Cerebellar nuclear complex (tissue), 1 donor: ENCODE measurements at places on chromosomes 16 and 17.

DNA sequence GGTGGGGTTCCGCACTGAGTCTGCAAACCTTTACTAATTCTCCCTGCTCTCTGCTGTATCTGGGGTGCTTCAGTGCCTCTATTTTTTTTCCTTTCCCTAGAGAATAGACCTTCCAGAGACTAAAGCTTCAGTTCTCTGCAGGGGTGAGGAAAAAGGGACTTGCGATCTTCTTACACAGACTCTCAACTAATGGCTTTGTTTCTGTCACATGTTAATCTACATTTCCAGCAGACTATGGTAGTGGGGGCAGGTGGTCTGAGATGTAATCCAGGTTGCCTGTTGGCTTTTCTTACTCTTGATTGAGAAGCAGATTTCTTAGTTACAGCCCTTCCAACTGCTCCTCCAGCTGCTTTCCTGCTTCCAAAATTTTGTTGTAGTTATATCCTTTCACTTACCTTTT lies 229.0 kb upstream of the NLRP1 start:
- no peak for DNase-seq

DNA sequence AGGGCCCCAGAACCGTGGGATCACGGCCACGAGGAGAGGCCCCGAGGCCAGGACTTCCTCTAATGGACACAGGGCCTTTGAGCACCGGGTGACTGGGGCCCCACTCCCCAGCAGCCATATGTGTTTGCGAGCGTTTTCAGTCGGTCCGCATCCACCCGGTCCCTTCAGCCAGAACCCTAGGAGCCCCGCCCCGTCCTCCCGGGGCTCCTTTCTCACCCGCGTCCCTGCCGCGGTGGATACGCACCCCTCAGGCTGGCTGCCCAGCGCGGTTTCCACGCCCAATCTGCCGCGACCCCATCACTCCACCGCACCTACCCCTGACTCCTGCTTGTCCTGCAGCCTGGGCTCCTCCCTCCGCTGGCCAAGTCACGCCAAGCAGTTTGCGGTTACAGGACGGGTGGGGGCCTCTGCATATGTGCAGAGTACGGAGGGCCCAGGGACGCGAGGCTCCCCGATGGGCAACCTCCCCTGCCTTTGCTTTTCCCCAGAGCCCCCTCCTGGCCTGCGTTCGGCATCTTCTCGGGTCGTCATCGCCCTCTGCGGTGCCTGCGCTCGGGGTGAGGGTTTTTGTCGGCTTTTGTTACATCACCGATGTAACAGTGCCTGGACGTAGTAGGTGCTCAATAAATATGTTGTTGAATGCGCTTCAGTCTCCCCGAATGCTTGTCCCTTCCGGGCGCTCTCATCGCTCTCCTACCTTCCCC lies 1.0 kb upstream of the TTYH2 start:
- DNase-seq, result no peak

- no peak for DNase-seq
Measured at GRCh38 chr16:67883146-67883871, 1.4 kb upstream of the NRN1L start.

- no peak for DNase-seq
Measured at GRCh38 chr17:50128441-50129352, 1.3 kb downstream of the SAMD14 start.

GRCh38 chr17:17798573-17799255 lies 38.1 kb downstream of the SREBF1 start:
- DNase-seq, result no peak

GRCh38 chr16:5374184-5374583 lies 276.6 kb upstream of the EEF2KMT start:
- DNase-seq, result no peak

DNA sequence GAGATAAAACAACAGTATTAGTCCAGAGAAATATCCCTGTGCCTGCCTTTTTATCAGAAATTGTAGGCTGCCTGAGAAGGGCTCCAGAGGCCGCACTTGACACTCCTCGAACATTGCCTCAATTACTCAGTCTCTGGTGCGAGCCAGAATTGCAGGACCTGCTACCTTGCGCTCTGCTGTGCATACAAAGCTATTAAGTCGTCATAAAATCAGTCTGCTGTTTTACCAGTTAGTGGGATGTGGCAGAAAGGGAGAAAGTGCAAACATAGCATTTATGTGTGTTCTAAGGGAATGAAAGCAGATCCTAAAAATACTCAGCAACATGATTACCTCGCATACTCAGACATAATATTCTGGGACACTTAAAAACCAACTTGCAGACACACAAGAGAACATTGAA lies 70.6 kb downstream of the TMC6 start:
- DNase-seq, result no peak

DNA sequence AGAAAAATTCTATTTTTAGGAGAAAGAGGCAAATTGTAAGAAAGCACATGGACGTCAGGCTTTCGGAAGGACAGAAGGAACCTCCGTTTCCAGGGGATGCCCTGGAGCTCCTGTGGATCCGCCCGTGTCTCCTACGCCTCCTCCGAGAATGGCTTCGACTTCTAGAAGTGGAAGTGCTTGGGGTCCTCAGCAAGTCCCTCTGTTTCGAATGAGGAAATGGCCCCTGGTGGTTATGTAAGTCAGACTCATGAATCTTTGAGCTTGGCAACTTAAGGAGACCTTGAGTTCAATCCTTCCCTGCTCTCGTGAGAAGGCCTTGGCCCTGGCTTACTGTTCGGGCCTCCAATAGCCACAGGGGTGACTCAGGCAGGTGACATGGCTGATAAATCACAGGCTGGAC lies 38.9 kb downstream of the COX4I1 start:
- DNase-seq, result no peak

GRCh38 chr16:49725651-49726050 lies 130.3 kb downstream of the ZNF423 start:
- no peak for DNase-seq

DNA sequence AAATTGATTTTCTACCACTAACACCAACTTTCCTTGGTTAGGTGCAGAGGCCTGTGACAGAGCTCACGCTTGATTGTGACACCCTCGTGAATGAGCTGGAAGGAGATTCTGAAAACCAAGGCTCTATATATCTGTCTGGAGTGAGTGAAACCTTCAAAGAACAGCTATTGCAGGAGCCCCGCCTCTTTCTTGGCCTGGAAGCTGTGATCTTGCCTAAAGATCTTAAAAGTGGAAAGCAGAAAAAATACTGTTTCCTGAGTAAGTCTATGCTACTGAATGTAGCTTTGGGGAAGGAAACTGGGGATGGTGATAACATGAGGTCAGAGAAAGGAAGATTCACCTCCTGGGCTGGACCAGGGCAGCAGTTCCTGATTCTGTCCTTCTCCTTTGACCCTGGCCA lies 38.3 kb downstream of the REXO5 start:
- no peak for DNase-seq

DNA sequence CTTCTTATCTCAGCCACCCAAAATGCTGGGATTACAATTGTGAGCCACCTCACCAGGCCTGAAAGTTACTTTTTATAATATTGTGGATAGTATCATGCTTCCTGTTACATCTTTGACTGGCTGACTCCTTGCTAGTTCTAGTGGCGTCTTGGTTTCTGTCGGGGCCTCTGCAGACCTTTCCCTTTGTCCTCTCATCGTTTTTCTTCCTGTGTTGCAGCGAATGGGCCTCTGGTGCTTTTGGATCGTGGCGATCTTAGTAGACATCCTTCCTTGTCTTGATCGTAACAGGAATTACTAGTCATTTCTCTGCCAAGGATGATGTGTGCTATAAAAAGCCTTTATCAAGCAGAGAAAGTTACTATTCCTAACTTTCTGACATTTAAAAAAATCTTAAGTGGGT lies 20.8 kb downstream of the ASPSCR1 start:
- DNase-seq, result no peak

DNA sequence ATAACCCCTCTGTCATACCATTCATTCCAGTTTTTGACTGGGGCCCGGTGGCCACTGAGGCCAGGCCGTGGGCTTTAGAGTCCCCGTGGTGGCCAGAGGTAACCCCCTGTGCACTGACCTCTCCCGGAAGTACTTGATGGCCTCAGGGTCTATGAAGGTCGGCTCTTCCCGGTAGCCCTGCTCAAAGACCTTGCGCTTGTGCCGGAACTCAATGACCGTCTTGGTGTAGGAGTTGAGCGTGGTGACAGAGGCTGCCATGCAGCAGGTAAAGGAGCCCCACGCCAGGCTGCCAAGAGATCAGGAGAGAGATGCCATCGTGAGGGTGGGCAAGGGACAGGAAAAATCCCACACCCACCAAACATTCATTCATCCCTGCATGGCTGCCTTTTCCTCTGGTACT lies 234.8 kb downstream of the GSG1L start:
- DNase-seq, result no peak

DNA sequence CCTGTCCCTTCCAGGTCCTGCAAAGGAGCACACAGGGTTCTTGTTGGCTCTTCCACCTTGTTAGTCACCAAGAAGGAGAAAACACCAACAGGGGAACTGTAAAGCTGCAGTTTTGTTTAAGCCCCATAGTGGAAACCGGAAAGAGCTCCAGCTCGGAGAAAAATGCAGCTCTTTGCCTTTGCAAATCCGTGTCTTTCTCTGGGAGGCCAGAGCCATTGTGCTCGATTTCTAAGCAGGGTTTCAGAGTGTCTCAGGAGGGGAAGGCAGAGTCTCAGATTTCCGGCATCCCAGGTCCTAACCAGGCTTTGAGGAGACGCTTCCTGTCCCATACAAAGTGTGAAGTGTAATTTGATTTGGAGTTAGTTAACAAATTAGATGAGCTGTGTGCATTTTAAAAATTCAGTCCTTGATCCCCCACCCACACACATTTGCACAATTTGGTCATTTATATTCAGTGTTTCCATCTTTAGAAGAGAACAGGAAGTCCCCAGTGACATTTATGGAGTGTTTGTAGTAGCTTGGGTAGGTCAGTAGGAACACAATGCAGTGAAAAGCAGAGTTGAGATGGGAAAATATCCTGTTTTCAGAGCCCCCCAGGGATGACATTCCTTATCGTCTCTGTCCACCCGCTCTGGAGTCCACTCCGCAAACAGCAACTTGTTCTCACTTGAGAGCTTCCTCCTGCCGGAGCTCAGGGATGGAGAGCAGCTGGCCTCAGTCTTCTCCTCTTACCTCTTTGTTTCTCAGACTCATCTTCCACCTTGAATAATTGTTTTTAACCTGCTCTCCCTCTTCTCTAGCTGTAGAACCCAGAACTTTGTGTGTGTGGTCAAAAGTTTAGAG lies 331.9 kb downstream of the SEC14L1 start:
- no peak for DNase-seq

GRCh38 chr16:77273-77806 lies 685 bp upstream of the MPG start:
- no peak for DNase-seq

DNA sequence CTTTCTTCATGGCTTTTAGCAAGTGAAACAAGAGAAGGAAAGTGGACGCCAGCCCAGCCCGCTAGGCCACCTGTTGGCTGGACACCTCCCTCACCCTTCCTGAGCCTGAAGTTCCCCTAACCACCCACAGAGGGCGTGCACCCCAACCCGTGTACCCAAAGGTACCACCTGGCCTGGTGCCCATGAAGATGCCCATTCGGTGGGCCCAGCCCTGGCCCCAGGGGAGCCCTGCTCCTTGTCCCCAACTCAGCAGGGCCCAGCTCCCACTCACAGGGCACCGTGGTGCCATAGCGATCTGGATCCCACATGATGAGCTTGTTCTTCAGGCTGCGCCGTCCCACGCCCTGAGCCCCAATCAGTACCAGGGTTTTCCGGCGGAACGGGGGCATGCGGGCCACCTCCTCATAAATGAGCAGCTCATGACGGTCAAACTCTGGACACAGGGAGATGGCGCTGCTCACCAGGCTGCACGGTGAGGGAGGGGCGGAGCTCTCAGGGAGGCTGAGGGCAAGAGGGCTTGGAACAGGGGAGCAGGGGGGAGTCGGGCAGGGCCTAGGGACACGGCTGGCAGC lies 26.8 kb downstream of the MPP2 start:
- no peak for DNase-seq

GRCh38 chr17:22203208-22203715 lies 510.9 kb downstream of the KCNJ18 start:
- no peak for DNase-seq

DNA sequence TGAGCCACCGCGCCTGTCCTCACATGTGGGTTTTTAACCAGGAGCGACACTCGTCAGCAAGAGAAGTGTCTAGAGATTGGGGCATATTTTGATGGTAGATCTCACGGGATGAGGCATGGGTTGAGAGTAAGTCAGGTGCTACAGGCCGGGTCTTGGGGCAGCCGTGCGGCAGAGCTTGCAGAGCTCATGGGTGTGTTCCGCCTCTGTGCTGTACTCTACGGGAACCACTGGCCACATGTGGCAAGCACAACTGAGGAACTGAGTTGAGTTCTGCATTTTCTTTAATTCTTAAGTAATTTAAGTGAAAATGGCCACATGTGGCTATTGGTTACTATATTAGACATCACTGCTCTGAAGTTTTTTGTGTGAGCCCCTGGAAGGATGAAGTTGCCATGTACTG lies 9.6 kb downstream of the CLUAP1 start:
- DNase-seq, result no peak

GRCh38 chr16:16075488-16076422 lies 126.3 kb downstream of the ABCC1 start:
- no peak for DNase-seq

GRCh38 chr17:50884439-50885311 lies 18.5 kb upstream of the TOB1 start:
- DNase-seq, result no peak

DNA sequence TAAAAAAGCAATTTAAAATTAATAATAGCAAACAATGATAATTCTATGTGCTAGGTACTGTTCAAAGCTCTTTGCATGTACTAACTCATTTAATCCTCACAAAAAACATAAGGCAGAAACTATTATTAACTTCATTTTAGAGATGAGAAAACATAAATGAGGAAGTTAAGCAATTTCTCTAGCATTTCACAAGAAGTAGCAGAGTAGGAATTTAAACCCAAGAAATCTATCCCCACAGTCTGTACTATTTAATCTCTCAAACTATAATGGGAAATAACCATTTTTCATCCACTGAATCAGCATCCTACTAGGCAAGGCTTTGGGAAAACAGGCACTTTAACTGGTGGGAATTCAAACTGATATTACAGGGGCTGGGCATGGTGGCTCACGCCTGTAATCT lies 42.2 kb upstream of the INTS2 start:
- DNase-seq, result no peak

DNA sequence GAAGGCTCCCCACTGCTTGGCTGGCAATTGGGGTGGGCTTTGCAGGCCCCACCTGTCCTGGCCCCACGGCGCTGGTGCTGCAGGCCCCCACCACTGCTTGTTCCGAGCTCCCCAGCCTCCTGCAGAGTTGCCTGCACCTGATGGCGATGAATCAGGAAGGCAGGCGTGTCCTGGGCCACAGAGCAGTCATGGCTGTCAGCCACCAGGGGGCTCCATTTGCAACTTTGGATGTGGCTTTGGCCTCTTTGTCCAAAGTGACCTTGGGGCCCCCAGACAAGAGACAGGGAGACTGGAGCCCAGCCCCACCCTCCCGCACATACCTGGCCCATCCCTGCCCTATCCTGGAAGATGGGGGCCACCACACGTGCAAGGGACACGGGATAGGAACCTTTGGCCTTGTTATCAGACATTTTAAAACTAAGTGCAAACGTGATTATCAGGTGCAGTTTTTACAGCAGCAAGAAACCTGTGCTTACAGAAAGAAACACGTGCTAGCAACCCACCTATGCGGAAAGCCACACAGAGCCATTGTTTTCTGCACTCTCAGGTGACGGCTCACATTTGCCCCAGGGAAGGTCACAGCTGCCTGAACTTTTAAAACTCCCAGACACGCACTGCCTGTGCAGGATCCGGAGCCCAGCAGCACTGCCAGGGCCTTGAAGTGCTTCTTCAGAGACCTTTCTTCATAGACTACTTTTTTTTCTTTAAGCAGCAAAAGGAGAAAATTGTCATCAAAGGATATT lies at the start of gene DNASE1:
Gene DNASE1 (plus strand): TSS at position 443 of the 743 bp plus-strand sequence. CDS start 683 bp downstream, outside the sequence.
- no peak for DNase-seq

- DNase-seq, result no peak
Measured at GRCh38 chr16:13940397-13940933, 20.5 kb downstream of the ERCC4 start.
